ENCODE measurements at places on chromosomes 2 and 18. TPM values are rescaled to one million over a fixed set of nuclear protein-coding genes. Genes with fewer than 3 reads are reported as not detected.

ACYP2 gene
- total RNA-seq, result 4.2 TPM

KRTCAP3 gene
- 0.49 TPM for total RNA-seq

CTNNA2 gene
- not detected for total RNA-seq

CFC1 gene
- total RNA-seq, result not detected

KCNJ13 gene
- total RNA-seq, result not detected

DOCK10 gene
- 2.0 TPM for total RNA-seq

PMAIP1 gene
- total RNA-seq, result 37.6 TPM

SLC9A2 gene
- 0.13 TPM for total RNA-seq

DAW1 gene
- total RNA-seq, result 2.4 TPM

GRB14 gene
- total RNA-seq, result 51.3 TPM

CABYR gene
- total RNA-seq, result 4.6 TPM

TUBA3E gene
- total RNA-seq, result not detected

ABCB11 gene
- not detected for total RNA-seq

EHBP1 gene
- total RNA-seq, result 13.0 TPM

EIPR1 gene
- total RNA-seq, result 45.3 TPM

ASXL3 gene
- total RNA-seq, result 0.33 TPM

CDH19 gene
- not detected for total RNA-seq

CRYGD gene
- total RNA-seq, result not detected

CASP8 gene
- 5.7 TPM for total RNA-seq

DLX2 gene
- 0.16 TPM for total RNA-seq

TCF23 gene
- not detected for total RNA-seq

TRABD2A gene
- total RNA-seq, result 0.49 TPM
